ENCODE measurements at places on chromosomes 1 and 21.

DNA sequence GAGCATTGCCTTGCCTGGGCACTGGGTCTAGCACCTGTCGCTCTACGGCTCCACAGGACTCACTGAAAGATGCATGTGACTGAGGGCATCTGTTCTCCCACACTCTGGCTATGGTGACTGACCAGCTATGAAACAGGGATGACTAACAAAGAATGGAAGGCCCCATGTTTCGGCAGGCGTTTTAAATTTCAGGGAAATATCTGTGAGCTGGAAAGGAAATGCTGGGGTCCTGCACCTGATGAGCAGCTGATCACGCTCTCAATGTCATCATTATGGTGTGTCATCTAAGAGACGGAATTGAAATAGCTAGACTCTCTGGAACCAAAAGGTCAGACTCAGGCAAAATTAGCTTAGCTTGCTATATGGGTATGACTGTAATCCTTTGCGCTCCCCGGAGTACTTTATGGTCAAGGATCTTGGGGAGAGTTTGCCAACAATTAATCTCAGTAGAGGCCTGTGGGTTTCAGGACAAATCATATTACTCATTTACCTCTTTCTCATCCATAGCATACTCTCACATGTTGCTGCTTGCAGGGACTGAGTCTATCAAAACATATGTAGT, 24.5 kb upstream of the PALMD start:
- DNase-seq = no peak

- no peak for DNase-seq
Observed at GRCh38 chr21:41545500-41546359, 37.8 kb upstream of the TMPRSS2 start.

DNA sequence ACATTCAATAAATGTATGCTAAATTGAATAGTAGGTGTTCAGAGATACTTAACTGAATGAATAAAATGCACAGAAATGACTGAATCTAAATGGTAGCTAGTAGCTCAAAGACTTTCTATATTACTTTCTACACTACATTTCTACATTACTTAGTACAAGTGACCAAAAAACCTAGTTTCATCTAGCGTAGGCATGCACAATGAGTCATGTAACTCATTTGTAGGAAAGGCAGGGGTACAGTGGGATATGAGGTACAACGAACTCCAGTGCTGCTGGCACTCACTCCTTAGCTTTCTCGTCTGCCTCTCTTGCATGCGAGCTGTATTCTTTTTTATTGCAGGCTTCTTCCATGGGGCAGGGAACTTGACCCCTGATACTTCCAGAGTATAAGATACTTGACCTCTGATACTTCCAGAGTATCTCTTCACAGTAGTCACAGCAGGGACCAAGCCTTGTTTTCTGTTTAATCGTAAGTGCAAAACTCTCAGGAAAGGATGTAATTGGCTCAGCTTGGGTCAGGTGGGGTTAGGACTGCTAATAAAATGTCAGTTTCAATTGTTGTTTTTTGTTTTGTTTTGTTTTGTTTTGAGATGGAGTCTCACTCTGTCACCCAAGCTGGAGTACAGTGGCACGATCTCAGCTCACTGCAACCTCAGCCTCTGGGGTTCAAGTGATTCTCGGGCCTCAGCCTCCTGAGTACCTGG, 4.9 kb upstream of the ATP2B4 start:
- DNase-seq = no peak

- DNase-seq = no peak
Observed at GRCh38 chr1:167159782-167160181, 60.9 kb upstream of the POU2F1 start.

- DNase-seq = no peak
Observed at GRCh38 chr1:202664083-202664482, 46.2 kb downstream of the SYT2 start.

DNA sequence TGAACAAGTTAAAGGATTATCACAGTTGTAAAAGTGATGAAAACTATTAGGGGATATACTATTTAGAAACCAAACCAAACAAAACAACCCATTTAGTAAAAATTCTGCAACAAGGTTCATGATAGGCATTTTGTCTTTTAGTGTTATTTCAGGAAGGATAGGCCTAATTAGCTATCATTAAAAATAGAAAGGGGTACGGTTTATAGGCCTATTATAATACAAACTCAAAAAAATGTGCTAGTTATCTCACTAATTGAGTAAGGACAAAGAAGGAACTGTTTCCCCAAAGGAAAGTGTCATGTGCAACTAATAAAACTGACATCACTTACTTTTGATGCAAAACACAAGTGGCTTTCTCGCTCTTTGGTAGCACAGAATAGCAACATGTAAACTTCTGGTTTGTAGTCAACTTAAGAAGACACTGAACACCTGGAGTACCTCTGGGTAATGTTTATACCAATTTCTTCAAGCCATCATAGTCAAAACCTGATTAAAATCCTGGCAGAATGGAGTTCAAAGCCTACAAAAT, 28.5 kb downstream of the SLC16A1 start:
- no peak for DNase-seq

DNA sequence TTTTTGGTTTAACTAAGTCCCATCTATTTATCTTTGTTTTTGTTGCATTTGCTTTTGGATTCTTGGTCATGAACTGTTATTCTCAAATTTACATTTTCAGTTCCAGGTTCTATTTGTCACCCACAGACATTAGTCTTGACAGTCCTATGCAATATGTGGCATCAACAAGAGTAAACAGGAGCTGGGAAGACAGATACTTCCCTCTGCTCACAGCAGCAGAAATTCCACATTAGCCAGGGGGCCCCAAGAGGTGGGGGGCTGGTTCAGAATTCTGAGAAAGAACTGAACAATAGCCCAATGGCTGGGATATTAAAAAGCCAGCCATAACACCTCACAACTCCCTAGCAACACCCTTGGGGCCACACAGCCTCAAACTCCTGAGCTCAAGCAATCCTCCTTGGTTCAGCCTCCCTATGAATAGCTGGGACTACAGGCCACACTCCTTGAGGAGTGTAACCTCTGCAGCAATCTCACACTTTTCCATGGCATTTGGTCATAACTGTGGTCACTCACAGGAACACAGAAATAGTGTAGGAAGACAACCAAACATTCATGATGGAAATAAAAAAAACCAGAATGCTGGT, 67.8 kb downstream of the ERG start:
- DNase-seq = no peak

DNA sequence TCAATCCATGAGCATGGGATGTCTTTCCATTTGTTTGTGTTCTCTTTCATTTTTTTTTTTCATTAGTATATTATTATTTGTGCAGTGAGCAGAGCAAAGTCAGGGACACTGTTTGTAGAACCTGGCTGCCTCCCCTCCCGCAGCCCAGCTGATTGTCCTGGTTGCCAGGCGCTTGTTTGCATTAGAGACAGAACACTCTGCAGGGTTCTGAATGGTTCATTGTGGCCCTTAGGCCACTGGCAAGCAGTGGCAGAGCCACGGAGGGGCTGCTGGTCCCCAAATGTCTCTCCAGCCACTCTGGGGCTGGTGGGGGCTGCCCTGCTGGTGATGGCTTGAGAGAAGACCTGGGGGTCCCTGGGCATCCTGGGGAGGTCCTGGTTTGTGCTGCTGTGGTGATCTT, 29.0 kb downstream of the ETS2 start:
- DNase-seq = no peak

- no peak for DNase-seq
Observed at GRCh38 chr1:21285055-21285372, 5.2 kb downstream of the ECE1 start.

GRCh38 chr1:226123212-226123560, 60.7 kb downstream of the H3-3A start:
- no peak for DNase-seq

GRCh38 chr1:214403431-214403830, 122.5 kb downstream of the SMYD2 start:
- no peak for DNase-seq

DNA sequence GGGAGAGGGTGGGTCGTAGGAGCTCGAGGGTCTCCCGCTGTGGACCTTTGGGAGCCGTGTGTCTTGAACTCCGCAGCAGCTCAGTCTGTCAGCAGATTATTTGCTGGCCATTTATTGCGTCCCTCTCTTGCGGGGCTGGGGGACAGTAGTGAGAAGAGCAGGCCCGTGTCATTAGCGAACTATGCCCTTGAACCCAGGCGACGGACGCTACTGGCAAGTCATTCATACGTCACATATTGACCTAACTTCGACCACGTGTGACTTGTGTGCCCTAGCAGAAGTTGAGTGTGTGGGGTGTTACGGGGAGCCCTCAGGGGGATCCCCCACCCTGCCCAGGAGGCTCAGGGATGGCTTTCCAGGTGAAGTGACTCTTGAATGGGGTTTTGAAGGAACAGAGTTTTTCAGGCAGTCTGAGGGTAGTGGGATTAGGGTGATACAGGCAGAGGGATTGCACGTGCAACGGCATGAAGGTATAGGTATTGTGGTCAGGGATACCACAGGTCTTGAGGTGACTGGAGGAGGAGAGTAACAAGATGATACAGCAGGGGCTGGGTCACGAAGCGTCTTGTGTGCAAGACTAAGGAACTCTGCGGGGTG, 13.0 kb downstream of the RCC1 start:
- DNase-seq = no peak

- DNase-seq = no peak
Observed at GRCh38 chr1:24483441-24483840, 19.2 kb upstream of the RCAN3 start.

DNA sequence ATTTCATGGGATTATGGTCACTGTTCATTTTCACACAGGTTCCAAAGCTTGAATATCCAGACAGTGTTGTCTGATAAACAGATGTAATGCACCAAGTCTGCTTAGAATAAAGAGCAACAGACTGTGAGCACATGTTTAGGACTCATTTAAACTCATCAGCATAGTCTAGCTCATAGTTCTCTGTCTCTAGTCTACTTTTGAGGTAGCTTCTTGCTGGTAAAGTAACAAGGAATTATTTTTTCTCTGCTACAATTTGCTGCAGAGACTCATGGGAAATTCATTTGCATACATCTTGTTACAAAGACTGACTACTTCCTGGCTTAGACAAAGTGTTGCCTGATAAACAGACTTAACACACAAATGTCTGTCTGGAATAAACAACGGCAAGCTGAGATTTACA, 187.2 kb downstream of the NFIA start:
- DNase-seq = no peak

Data from activated gamma-delta T cell treated with Interleukin-2 at 50 U/mL for 16 hours (primary cell).